ENCODE measurements at places on chromosomes 5 and 9.

- no peak for DNase-seq
Measured at GRCh38 chr5:124317451-124317850, 429.0 kb downstream of the ZNF608 start.

GRCh38 chr9:104784098-104784497, 20.2 kb downstream of the NIPSNAP3B start:
- DNase-seq = no peak

GRCh38 chr5:66888613-66889012, 292.4 kb downstream of the MAST4 start:
- no peak for DNase-seq

DNA sequence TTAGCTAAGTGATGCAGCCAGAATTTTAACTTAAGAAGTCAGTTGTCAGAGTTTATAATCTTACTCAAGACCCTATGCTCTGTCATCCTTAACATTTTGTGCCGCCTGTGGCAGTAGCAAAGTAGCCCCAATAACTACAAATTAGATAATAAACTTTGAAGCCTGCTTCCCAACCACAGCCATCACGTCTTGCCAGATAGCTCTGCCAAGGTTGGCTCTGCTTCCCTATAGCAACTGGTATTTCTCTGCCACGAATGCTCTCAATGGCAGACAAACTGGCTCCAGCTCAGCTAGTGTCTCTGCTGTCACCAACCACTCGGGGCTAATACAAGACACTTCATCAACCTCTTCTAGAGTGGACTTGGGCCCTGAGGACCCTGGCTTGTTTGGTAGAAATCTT, 576.1 kb downstream of the CDH12 start:
- no peak for DNase-seq

- DNase-seq = no peak
Measured at GRCh38 chr9:92404042-92404836, at the start of gene OGN. OGN (minus strand) TSS chr9:92404578; CDS start chr9:92403407, 1,171 bp downstream.

DNA sequence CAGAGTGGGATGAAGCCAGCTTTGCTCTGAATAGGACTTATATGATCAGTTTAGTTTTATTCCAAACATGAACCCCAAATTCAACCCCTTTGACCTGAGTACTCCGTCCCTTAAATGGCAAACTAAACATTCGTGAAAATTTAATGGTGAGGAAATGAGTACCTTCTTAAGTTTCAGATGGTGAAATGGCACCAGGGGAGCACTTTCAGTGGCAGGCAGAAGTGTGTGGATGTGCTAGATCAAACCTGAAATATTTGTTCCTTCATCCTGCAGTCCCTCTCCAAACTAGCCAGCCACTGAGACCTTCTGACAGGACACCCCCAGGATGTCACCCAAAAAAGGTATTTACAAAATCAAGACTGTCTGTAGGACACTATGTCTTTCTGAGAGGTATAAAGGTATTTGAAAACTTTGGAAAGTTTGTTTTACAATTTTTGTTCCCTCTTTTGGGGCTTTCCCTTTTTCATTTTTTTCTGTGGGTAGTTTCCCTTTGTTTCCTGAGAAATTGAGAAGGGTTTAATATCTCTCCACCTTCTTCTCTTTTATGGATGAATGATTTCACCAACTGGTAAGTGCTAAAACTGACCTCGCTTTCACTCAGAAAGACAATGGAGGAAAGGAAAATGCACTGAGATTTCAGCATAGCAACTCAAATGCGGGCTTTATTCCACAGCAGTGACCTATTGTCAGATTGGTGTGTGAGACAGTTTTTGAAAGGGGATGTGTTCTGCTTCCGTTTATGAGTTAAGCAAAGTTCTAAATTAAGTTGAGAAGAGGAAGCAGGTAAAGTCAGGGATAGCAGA, 127.1 kb downstream of the TMC1 start:
- no peak for DNase-seq

- DNase-seq = no peak
Measured at GRCh38 chr5:14506140-14506538, 75.5 kb upstream of the OTULINL start.

GRCh38 chr5:118906947-118907346, 81.4 kb downstream of the DTWD2 start:
- DNase-seq = no peak

- DNase-seq = no peak
Measured at GRCh38 chr9:127163409-127163808, 41.0 kb upstream of the ANGPTL2 start.

GRCh38 chr5:170753311-170753710, 30.2 kb upstream of the GABRP start:
- no peak for DNase-seq

DNA sequence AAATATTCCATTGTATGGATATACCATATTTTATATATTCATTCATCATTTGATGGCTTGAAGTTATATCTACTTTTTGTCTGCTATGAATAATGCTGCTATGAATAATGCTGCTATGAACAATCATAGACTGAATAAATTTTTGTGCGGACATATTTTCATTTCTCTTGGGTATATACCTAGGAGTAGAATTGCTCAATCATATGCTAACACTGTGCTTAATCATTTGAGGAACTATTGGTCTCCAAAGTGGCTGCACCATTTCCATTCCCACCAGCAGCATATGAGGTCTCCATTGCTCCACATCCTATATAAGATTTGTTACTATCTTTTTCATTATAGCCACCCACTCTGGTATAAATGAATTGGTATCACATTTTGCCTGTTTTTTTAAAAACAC, 18.3 kb upstream of the TEK start:
- no peak for DNase-seq

DNA sequence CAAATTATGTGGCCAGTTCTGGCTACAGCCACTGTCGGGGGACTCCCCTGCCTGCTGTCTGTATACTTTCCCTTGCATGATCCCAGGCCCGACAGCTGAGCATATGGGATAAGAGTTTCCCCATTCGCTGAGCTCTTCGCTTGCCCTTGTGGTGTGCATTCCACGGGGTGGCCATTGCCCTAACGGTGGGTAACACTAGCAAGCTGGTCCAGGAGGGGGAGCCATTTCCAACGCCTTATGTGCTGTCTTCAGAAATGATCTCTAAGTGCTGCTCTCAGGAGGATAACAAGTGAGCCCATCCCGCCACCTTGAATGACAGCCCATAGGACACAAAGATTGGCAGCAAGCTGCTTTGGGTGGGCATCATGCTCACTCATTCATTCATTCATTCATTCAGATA, 190.9 kb downstream of the FSTL4 start:
- no peak for DNase-seq
